ENCODE measurements at places on chromosomes 1 and 21. TPM values are rescaled to one million over a fixed set of nuclear protein-coding genes. Genes with fewer than 3 reads are reported as not detected.

Gene HEATR1
- 84.3 TPM for total RNA-seq

Gene LSS
- total RNA-seq = 5.3 TPM

- no peak for DNase-seq
Observed at GRCh38 chr1:48216313-48216712, 6.2 kb upstream of the SLC5A9 start.

DNA sequence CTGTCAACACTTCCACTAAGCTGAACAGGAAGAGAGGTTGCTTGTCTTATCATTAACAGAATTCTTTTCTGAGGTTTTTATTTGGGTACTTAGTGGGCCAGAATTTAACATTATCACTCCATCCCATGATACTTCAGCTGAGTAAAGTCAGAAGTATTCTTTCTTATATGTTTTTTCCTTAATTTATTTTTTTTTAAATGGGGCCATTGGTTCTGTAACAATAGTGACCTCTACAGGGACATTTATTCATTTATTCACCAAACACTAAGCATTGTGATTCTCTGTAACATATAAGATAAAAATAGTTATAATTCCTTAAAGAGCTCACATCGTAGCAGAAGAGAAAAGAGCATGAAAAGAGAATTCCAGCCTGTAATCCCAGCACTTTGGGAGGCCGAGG is 9.8 kb downstream of the GREM2 start:
- DNase-seq = no peak

Gene NFIA
- total RNA-seq = 15.1 TPM

DNA sequence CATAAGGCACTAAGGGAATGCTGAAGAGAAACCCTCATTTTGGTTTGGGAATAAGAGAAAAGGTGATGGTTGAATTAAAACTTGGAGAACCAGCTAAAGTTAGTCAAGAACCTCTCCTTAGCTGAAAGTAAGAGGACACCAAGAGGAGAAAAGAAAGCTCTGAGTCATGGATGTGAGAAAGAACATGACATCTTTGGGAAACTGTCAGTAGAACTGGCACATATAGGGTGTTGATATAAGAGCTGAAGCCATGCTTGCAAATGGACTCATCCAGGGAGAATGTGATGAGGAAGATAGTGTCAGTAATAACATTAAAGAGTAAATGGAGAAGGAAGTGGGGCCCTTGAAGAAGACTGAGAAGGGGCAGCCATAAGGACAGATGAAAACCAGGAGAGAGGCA is 54.3 kb downstream of the LRRC8C start:
- no peak for DNase-seq

DNA sequence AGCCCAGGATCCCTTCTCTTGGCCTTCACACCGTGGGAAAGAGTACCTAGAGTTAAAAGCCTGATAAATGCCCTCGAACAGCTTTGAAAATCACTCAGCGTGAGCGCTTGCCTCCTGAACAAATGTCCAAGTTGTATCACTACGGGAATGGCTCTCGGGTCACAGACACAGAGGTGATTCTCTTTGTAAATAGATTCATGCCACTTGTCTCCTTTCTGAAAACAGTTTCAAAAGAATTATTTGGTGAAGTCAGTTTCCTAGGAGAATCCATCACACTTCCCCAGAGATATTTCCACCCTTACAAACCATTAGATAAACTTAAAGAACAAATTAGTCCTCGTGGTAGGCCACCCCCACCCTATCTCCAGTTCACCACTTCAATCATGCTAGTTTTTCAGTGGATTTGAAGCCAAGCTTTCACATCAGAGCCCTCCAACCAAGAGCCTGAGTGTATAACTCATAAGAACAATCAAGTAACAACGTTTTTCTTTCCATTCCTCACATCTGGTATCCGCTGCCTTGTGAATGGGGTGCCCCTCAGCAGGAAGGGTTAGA is 132.9 kb downstream of the SLC30A10 start:
- no peak for DNase-seq

DNA sequence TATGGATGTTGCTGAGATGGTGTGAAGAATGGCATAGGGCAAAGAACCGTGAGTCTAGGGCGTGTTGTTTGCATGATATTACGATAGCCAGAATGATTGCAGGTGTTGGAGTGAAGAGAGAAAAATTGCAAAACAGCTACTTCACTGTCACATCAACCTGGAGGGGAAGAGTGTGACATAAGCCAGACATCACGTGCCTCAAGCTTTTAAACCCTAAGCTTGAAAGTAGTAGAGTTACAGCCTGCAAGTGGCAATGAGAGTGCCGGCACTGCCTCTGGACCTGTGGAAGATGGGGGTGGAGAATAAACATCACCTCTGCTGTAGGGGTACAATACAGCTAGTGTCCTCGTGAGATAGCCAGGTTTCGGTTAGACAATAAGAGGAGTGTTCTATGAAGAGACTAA is 11.1 kb downstream of the EEIG2 start:
- no peak for DNase-seq

GRCh38 chr21:15152591-15152990 is 87.8 kb upstream of the NRIP1 start:
- no peak for DNase-seq

DNA sequence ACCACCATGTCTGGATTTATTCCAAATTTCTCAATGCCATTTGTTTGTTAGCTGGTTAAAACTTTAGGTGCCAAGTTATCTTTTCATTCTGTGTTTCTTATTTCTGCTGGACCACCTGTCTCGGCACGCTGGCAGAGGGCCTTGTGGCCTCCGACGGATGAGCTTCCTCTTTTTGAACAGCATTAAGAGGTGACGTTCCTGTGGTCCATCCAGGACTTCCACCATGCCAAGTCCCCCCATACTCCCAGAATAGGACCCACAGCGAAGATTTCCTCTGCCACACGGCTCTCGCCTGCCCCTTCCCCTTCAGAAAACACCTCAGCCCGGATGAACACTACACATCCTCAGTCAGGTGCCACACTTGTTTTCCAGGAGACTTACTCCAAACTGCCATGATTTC is 73.8 kb downstream of the NTPCR start:
- no peak for DNase-seq

DNA sequence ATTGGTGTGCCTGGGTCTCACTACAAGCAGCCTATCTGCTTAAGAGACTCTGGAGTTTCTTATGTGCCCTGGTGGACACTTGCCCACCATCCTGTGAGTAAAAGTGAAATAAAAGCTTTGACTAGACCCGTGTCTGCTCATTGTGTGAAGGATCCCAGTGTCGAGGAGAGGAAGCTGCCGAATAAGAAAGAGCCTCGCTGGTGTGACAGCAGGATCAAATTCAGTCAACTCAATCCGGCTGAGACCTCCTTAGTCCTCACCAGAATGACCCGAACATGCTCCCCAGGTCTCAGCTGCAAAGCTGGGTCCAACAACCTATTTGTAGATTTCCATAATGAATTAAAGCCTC is 14.8 kb downstream of the CD2 start:
- DNase-seq = no peak

GRCh38 chr1:156664767-156665411 is 12.3 kb downstream of the NES start:
- no peak for DNase-seq

- no peak for DNase-seq
Observed at GRCh38 chr1:59364037-59364436, 67.1 kb downstream of the FGGY start.

Gene HSD3B2
- total RNA-seq = not detected

Gene KCTD3
- 76.0 TPM for total RNA-seq

Gene MAP1LC3C
- total RNA-seq = not detected

DNA sequence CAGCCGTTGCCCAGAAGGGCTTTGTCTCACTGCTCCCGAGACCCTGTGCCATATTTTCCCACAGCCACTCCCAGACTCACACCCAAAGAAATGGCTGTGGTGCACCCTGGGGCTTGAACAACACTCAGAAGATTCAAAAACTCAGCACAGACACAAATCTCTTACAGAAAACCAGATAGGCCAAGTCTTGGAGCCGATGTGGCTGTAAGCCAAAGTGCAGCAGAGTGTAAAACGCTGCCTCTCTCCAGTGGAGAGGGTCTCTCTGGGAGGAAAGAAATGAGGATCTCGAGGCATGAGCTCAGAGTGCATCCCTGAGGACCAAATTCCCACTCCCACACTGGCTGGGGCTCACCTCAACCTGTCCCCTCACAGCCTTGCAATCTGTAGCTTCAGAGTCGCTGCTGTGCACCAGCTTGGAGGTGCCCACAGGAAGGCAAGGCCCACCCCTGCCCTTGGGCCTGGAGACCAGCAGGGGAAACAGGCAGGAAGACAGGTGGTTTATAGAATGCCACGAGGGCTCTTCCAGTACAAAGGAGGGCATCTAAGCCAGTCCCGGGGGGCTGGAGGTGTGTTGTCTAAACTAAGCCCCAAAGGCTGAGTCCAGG is 171.3 kb upstream of the AJAP1 start:
- DNase-seq = no peak

DNA sequence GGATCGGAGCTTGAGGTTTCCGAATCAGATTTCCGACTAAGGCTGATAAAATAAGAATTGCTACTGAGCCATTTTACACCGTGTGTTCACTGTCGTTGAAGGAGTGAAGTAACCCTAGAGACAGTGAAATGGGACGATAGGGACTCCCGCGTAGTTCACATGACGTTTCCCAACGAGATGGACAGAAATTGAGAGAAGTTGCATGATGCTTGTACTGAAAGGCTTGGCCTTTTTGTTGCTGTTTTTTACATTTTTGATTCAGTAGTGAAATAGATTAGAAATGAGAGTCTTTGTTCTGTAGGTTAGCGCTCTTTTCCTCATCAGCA is 1.2 kb downstream of the KHDRBS1 start:
- DNase-seq = no peak

- no peak for DNase-seq
Observed at GRCh38 chr1:110714374-110714995, 39.7 kb upstream of the KCNA3 start.

DNA sequence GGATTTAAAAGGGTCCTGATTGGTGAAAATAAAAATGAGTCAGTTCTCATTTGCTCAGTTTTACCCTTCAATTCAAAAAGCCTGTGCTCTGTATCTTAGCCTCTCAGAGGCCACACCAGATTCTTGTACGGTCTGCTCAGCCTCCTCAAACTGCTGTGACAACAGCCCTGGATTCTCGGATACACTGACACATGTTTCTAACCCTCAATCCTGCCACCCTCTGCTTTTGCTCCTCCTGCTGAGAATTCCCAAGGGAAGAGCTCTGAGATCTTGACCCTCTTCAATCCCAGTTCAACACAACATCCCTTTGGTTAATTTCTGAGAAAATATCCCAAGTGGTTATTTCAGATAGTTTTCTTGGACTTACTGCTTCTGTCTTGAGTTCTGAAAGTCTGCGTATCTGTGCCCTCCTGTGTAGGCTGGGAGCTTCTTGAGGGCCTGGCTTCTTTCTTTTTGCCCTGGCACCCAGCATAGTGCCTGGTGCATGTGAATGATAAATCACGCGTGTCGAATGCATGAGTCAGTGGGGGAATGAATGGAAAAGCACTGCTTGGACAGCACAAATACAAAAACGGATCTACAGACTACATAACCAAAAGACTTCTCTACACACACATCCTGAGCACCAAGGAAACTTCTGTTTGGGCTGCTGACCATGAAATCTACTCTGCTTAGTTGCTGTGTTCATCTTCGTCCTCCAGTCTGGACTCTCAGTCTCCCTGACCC is 24.5 kb downstream of the IRF2BP2 start:
- no peak for DNase-seq

- DNase-seq = peak; percentile 20
Observed at GRCh38 chr21:33266050-33266788, at the start of gene IL10RB. Gene IL10RB (plus strand): TSS chr21:33266367. CDS start chr21:33266466, 99 bp downstream.

Gene CCDC17
- 1.2 TPM for total RNA-seq

Gene ZNF593OS
- total RNA-seq = not detected

GRCh38 chr1:172002725-172003345 is 161.5 kb downstream of the DNM3 start:
- DNase-seq = peak; percentile 69

Gene ENAH
- total RNA-seq = 126 TPM

GRCh38 chr1:97340951-97341350 is 579.9 kb downstream of the DPYD start:
- no peak for DNase-seq

DNA sequence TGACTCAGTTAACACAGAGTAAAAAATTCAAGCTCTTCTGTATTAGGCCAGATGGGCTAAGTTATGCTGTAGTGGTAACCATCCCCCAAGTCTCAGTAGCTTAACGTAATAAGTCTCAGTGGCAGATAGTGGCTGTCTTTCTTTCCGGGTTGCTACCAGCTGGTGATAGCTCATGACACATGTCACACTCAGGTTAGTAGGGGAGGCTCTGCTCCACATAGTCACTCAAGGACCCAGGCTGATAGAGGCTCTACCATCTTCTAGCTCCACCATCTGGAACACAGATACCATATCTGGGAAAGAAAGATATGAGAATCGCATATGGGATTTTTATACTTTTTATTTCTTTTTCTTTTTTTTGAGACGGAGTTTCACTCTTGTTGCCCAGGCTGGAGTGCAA is 16.2 kb upstream of the MEF2D start:
- DNase-seq = no peak

GRCh38 chr1:157292809-157293564 is 154.8 kb upstream of the ETV3 start:
- DNase-seq = no peak

DNA sequence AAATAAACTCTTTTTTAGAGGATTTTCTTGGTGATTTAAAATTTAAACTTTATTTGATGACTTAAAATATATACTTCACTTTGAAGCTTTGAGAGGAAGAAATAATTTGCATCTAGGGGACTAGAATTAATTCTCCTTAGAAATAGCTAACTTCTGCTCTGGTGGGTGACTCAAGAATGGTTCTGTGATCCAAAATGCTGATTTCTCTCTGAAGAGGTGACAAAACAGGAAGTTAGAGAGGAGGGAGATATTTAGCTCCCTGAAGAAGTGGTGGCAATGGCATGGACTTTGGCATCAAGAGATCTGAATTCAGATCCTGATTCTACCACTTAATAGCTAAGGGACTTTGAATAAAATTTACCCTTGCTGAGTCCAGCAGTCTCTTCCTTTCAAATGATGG is 125.8 kb upstream of the ATP1B1 start:
- no peak for DNase-seq

DNA sequence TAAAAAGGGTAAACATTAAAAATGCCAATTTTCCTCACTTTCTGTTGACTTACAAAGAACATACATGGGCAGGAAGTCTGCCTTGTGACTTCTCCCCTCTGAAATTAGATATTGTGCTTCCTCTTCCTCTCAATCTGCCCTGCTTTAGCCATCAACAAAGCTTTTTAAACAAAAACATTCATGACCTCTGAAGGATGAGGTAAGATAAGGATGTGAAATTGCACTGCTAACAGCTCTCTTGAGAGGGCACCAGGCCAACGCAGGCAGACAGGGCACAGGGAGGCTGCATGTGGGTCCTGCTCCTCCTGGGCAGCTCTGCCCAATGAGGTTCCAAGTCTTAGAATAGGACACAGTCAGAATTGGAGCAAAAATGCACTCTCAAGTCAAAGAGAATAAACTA is 62.1 kb downstream of the DEGS1 start:
- no peak for DNase-seq

GRCh38 chr1:206649261-206649921 is 14.1 kb downstream of the DYRK3 start:
- DNase-seq = no peak

GRCh38 chr1:54604572-54605370 is 18.6 kb downstream of the FAM151A start:
- DNase-seq = no peak

- DNase-seq = no peak
Observed at GRCh38 chr21:42374864-42375499, 8.6 kb upstream of the TFF1 start.

Data from NCI-H460 (cell line).